Activated T-cell treated with anti-CD3 and anti-CD28 coated beads, Interleukin-2, amount 50 U/mL, for 24 hours (primary cell): ENCODE measurements at places on chromosomes 7 and 10.

- H3K36me3 ChIP-seq, result no peaks in the 10 kb centered on the region
- H3K27ac ChIP-seq, result no peak overlapping the region
- no peak for DNase-seq
- no peak overlapping the region for H3K4me3 ChIP-seq
Observed at GRCh38 chr10:86360657-86361056, 5.9 kb downstream of the GRID1 start.

DNA sequence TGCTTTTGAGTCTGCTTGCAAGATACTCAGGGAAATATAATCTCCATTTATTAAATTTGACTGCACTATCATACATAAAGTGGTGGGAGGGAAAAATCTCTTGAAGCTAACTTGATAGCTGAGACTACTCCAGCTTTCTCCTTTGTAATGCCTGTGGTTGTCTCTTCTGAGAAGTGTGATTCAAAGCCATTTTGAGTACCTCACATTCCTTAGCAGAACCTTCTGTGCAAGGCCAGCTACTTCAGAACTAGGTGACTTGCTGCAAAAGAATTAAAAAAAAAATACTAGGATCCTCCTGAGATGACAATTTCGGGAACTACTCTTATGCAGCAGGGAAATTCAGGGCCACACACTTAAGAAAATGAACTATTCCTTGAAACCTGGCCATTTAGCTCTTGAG lies 294.8 kb downstream of the MDFIC start:
- peaks cover 9% of the 10 kb centered on the region for H3K4me1 ChIP-seq
- H3K36me3 ChIP-seq, result no peaks in the 10 kb centered on the region
- no peaks in the 10 kb centered on the region for H3K27me3 ChIP-seq
- DNase-seq, result no peak

GRCh38 chr10:3042589-3042988 lies 24.8 kb upstream of the PFKP start:
- H3K27ac ChIP-seq, result no peak overlapping the region
- H3K4me1 ChIP-seq, result peaks cover 4% of the 10 kb centered on the region
- H3K27me3 ChIP-seq, result peaks cover 31% of the 10 kb centered on the region
- no peaks in the 10 kb centered on the region for H3K36me3 ChIP-seq
- no peak overlapping the region for H3K4me3 ChIP-seq

DNA sequence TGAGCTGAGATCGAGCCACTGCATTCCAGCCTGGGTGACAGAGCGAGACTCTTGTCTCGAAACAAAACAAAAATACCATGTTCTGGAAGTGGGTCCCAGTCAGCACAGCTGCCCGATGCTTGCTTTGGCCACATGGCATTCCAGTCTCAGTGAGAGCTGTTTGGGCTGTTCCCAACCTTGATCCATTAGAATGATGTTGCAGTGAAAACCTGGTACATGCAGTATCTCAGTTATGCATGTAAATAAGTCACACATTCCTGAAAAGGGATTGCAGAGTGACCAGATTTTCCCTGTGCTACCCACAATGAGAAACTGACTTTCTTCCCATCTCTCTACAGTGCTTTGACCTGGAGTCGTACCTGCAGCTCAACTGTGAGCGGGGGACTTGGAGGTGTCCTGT lies 15.4 kb downstream of the ZMIZ2 start:
- H3K4me3 ChIP-seq, result no peak overlapping the region
- H3K27ac ChIP-seq, result no peak overlapping the region
- DNase-seq, result no peak

DNA sequence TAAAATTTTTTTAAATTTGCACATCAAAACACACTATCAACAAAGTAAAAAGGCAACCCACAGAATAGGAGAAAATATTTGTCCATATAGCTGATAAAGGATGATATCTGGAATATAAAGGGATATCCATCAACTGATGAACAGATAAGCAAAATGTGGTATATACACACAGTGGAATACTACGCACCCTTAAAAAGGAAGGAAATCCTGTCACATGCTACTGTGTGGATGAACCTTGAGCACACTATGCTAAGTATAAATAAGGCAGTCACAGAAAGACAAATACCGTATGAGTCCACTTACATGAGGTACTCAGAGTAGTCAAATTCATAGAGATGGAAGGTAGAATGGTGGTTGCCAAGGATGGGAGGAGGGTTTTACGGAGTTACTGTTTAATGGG lies 37.7 kb downstream of the ARHGAP19 start:
- peaks cover 6% of the 10 kb centered on the region for H3K4me1 ChIP-seq
- H3K27ac ChIP-seq, result no peak overlapping the region
- H3K36me3 ChIP-seq, result peaks cover 61% of the 10 kb centered on the region
- no peak for DNase-seq

DNA sequence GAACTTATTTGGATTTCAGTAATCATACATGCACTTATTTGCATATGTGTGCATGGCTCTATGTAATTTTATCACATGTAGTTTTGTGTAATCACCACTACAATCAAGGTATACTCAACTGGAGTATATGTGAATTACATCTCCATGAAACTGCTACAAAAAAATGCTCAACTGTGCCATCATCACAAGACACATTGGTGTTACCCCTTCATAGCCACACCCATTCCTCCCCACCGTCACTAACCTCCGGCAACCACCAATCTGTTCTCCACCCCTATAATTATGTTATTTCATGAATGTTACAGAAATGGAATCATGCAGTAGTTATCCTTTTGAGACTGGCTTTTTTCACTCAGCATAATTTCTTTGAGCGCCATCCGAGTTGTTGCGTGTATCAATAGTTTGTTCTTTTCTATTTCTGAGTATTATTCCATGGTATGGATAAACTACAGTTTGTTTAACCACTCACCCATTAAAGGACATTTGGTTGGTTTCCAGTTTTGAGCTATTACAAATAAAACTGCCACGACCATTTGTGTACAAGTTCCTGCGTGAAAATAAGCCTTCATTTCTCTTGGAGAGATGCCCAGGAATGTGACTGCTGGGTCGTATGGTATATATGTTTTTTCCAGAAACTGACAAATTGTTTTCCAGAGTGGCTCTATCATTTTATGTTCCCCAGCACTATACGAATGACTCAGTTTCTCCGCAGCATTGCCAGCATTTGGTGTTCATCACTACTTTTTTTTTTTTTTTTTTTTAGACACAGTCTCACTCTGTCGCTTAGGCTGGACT lies 11.3 kb upstream of the SMO start:
- no peak overlapping the region for H3K27ac ChIP-seq
- H3K4me3 ChIP-seq, result no peak overlapping the region
- H3K4me1 ChIP-seq, result no peaks in the 10 kb centered on the region
- H3K36me3 ChIP-seq, result no peaks in the 10 kb centered on the region
- DNase-seq, result no peak

- H3K27me3 ChIP-seq, result peaks cover 40% of the 10 kb centered on the region
- no peak overlapping the region for H3K27ac ChIP-seq
- H3K4me1 ChIP-seq, result peaks cover 22% of the 10 kb centered on the region
- peak overlapping the region; percentile 73 for H3K4me3 ChIP-seq
Observed at GRCh38 chr7:94656925-94657731, 1.2 kb upstream of the SGCE start.

DNA sequence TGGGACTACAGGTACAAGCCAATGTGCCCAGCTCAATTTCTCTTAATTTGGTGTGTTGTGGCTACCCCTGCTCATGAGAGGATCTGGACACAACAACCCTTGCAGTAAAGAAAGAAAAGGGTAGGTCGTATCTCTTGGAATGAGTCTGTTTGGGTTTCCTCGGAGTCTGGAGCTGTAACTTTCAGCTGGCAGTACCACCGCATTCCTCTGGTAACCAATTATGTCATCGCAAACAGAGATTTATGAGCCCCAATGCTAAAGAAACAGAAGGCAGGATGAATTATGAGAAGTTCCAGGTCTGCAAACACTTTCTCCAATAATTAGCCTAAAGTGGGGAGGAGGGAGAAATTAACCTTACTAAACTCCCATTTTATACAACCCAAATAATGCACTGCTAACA lies 186.6 kb upstream of the NRP1 start:
- no peak overlapping the region for H3K27ac ChIP-seq
- peaks cover 58% of the 10 kb centered on the region for H3K27me3 ChIP-seq
- no peaks in the 10 kb centered on the region for H3K4me1 ChIP-seq
- no peak for DNase-seq

- no peaks in the 10 kb centered on the region for H3K36me3 ChIP-seq
- DNase-seq, result no peak
- H3K4me3 ChIP-seq, result no peak overlapping the region
- no peaks in the 10 kb centered on the region for H3K4me1 ChIP-seq
- H3K27ac ChIP-seq, result no peak overlapping the region
Observed at GRCh38 chr10:51685768-51686167, 13.6 kb downstream of the CSTF2T start.

DNA sequence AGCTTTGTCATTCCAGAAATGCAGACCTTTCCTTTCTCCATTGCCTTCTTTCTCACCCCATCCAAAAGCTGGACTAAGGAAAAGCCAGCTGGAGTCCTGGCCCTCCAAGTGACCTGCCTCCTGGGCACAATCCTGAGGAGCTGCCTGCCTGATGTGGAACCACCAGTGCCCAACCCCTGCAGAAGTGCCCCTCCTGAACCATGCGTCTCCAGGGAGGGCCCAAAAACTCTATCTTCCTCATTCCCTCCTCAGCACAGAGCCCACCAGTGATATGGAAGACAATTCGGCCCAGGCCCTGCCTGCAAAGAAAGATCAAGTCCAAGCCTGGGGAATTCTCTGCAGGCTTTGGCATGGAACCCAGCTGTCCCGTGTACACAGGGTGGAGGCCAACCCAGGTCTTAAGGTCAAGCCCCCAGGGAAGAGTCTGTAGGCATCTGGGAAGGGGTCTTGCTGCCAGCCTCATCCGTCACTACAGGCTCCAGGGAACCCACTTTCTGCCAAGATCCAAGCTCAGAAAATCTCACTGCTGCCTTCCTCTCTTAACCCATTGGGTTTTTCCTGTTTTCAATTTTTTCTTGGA lies 3.5 kb upstream of the GRID1 start:
- H3K4me3 ChIP-seq, result no peak overlapping the region
- H3K27me3 ChIP-seq, result peaks cover 75% of the 10 kb centered on the region
- no peak overlapping the region for H3K27ac ChIP-seq
- DNase-seq, result no peak

- no peaks in the 10 kb centered on the region for H3K36me3 ChIP-seq
- H3K4me1 ChIP-seq, result peaks cover 7% of the 10 kb centered on the region
- H3K27ac ChIP-seq, result no peak overlapping the region
Observed at GRCh38 chr7:24722386-24723177, 34.7 kb downstream of the GSDME start.

DNA sequence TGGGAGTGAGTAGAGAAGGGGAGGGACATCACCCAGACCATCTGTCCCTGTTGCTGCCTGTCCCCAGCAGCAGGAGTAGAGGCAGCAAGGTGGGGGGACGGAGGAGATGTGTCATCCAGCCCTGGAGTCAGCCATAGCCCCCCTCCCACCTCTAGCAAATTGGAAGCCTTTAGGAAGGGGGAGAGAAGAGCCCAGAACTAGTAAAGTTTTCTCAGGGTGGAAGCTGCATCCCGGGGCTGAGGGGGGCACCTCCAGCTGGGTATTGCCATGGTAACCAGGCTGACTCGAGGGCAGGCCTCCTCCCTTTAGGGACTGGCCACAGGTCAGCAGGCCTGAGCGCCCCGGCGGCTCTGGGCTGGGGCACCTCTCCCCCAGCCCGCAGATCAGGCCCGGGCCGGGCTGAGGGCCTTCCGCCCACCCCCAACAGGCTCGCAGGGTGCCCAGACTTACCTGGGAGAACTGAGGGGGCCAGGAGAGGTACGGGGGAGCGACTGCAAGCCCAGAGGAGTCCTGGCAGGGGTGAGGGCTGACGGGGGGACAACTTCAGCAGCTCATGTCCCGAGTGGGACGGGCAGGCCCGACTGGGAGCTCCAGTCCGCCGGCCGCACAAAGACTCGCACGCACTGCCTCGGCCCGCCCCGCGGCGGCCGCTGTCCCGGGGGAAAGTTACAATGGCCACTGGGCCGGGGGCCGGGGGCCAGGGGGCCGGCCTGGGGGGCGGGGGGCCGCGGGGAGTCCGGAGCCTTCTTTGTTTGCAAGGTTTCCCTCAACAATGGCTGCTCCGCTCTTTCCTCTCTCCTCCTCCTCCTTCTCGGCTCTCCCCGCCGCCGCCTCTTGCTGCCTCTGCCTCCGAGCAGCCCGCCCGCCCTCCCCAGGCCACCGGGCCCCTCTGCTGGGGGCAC lies 6.0 kb downstream of the LDB1 start:
- peaks cover 57% of the 10 kb centered on the region for H3K4me1 ChIP-seq
- no peaks in the 10 kb centered on the region for H3K27me3 ChIP-seq
- H3K36me3 ChIP-seq, result peaks cover 46% of the 10 kb centered on the region
- H3K4me3 ChIP-seq, result peak overlapping the region; percentile 82

GRCh38 chr7:129110258-129110981 lies 34.1 kb upstream of the TSPAN33 start:
- H3K4me3 ChIP-seq, result no peak overlapping the region
- H3K27me3 ChIP-seq, result no peaks in the 10 kb centered on the region
- no peaks in the 10 kb centered on the region for H3K4me1 ChIP-seq
- DNase-seq, result no peak

- no peak overlapping the region for H3K4me3 ChIP-seq
- no peak for DNase-seq
- no peaks in the 10 kb centered on the region for H3K36me3 ChIP-seq
- peaks cover 59% of the 10 kb centered on the region for H3K27me3 ChIP-seq
Observed at GRCh38 chr10:113618338-113618737, 45.5 kb downstream of the NRAP start.

DNA sequence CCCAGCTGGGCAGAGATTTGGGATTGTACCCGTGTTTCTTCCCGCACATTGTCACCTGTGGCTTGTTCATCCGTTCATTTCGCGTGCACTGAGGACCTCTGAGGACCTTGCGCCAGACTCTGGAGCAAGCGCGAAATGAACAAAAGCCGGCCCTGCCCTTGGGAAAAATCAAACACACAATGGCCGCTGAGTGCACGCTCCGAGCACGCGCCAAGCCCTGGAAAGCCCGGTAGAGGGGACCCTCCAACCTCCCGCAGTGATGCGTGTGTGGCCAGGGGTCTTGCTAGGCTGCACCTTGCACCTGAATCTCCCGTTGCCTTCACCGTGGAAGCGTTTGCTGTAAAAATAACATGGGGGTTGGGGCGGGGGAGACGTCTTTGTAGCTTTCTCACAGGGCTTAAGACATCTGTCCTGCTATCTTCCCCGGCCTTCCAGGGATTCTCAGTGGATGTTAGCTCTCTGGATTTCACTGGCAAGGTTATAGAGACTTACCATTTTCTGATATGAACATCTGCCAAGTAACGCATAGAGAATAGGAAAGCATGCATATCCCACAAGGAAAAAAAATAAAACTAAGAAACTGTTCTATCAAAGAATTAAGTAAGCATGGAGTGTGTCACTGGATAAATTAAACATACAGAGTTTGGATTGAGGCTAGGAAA lies 37.3 kb downstream of the ZNF777 start:
- DNase-seq, result no peak
- H3K36me3 ChIP-seq, result peaks cover 2% of the 10 kb centered on the region
- H3K4me3 ChIP-seq, result no peak overlapping the region
- no peaks in the 10 kb centered on the region for H3K27me3 ChIP-seq
- H3K4me1 ChIP-seq, result peaks cover 11% of the 10 kb centered on the region
